Liver (tissue), 10 donors: ENCODE measurements at places on chromosomes 7 and 10.

- DNase-seq = no peak
These were observed 113.6 kb downstream of the LSMEM1 start for GRCh38 chr7:112594397-112594796.

- DNase-seq = no peak
These were observed 26.9 kb downstream of the EPDR1 start for GRCh38 chr7:37947138-37947940.

DNA sequence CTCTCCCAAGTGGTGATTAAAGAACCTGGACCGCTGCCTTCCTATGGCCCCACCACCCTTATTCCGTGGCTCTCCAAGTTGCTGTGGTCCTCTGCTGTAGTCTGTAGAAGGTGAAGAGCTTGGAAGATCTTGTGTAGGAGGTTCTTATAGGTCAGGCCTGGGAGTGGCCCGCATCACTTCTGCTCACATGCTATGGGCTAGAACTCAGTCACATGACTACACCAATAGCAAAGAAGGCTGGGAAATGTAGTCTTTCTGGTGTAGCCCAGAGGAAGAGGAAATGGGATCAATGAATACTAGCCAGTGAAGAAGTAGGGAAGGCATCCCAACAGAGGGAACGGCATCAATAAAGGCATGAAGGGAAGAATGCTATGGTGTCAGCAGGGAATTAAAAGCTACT is 41.3 kb upstream of the AOAH start:
- DNase-seq = no peak

GRCh38 chr7:16668049-16668858 is 22.3 kb downstream of the BZW2 start:
- no peak for DNase-seq

- no peak for DNase-seq
These were observed 398.9 kb downstream of the ADRA2A start for GRCh38 chr10:111475720-111476119.

DNA sequence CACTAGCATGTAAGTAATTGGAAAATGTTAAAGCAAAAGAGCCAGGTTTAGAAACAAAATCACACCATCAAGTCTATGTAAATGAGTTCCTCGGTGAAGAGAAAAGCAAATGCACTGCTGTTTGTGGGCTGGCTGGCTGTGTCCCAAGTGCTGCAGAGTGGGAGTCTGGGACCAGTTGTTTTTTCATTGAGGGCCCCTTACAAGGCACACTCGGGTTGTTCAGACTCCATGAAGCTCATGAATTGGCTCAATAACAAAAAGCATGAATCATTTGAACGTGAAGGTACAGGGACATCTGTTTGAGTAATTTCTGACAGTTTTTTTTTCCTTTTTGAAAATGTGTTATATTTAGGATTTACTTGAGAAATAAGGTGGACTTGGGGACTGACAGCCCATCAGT is 28.0 kb downstream of the GRK5 start:
- no peak for DNase-seq

DNA sequence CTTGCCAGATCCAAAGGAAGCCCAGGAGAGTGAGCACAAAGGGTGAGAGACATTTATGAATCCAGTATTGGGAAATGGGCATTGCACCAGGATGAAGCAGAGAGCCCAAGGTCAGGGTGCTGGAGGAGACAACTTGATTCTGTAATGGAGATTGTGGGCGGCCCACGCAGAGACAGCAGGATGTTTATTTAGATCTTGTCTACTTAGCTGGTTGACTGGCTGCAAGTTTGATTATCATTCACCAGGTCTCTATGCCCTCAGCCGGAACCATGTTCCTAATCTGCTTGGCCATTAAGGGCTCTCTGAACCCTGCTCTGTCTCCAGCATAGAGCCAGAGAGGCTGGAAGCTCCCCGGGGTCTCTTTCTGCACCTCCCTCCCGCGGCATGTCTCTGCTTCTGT is 188.7 kb downstream of the PLXNA4 start:
- no peak for DNase-seq

DNA sequence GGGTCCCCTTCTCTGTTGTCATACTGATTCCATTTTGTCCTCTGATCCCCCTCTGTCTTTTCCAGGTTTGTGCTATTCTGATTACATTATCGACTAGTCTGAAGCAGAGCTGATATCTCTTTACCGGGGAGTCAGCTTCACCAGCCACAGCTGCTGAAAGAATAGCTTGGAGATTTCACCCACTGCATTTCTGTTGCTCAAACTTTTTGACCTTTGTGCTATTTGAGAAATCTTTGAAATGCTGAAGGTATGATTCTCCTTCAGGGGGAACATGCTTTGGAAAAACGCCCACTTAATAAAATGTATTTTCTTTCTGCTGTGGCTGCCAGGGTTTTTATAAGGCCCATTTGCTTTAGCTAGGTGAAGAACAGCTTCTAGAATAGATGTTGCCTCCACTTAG is 197.8 kb upstream of the TCF7L2 start:
- DNase-seq = no peak

DNA sequence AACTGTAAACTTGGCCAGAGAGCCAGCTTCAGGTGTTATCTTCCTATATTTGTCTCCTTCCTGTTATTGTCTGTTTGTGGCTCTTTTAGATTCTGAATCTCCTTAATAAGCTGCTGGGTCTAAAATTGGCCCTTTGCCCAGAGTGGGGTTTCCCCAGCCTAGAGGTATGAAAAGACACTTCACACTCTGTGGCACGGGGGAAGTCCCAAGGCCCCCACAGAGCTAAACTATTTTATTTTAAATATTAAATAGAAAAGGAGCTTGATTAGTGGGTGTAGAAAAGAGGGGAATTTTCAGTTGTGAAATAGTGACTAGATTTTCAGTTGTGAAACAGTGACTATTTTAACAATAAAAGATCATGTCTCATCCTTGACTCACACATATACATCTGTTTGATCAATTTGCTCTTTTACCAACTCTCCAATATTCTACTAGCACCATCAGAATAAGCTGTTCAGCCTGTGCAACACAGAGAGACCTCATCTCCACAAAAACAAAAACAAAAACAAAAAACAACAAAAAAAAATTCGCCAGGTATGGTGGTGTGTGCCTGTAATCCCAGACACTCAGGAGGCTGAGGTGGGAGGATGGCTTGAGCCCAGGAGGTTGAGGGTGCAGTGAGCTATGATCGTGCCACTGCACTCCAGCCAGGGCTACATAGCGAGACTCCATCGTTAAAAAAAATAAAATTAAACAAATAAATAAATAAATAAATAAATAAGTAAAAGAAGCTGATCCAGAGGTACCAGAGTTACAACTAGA is 24.9 kb upstream of the ADO start:
- no peak for DNase-seq

GRCh38 chr7:130560972-130561371 is 69.1 kb downstream of the MEST start:
- no peak for DNase-seq

GRCh38 chr10:101845893-101846292 is 2.3 kb upstream of the KCNIP2 start:
- DNase-seq = no peak

DNA sequence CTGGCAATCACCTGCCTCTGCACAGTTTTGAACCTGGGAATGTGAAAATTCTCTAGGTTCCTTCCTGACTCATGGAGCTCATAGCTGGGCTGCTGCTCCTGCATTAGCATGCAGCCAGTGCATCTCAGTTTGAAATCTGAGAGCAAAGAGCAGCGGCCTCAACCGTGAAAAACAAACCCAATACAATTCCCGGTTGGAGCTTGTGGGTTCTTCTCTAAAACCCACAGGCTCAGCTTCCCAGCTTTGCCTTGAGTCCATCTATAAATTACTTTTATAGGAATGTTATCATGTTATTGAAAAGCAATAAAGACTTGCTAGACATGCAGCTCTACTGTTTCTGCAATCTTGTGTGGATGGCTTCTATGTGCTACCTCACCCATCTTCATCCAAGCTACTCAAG is 191.7 kb downstream of the CXCL12 start:
- DNase-seq = no peak

- no peak for DNase-seq
These were observed 31.4 kb downstream of the TCERG1L start for GRCh38 chr10:131280101-131280500.

DNA sequence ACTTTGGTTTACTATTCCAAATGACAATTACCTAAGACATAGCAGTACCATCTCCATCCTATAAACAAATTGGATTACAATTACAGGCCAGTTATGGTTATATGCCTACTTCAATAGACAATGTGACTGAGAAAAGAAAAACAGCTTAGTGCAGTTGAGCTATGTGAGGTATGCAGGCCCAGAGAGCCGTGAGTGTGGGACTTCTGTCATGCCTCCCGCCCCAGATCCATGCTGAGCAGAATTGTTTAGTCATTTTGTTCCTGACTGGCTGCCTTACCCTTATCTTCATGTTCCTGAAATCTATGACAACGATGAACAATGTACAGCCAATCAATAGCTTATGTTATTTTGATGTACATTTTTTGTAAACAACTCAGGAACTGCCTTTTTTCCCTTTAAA is 21.7 kb downstream of the LARP4B start:
- DNase-seq = no peak

GRCh38 chr7:33107136-33108066 is 1.8 kb downstream of the RP9 start:
- no peak for DNase-seq

GRCh38 chr10:68796605-68797004 is 30.7 kb upstream of the STOX1 start:
- no peak for DNase-seq

GRCh38 chr10:119412244-119413092 is 130.1 kb downstream of the RGS10 start:
- no peak for DNase-seq

DNA sequence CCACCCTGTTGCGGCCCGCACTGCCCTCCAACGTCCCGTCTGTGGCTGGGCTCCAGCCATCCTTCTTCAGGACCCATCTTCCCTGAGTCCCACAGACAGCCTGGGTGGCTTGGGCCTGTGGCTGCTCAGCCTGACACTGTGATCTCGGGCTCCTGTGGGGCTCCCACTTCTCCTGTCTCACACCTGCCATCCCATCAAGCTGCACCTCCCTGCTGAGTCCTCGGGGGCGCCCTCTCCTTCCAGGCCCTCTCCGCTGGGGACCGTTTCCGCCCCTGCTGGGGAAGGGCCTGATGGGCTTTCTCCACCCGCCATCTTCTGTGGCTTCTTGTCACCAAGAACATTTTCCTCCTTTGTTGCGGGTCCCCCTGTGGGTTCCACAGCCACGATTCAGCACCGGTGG is 173.8 kb upstream of the PPP2R2D start:
- DNase-seq = peak; percentile 27

GRCh38 chr7:5481241-5482019 is 57.8 kb upstream of the TNRC18 start:
- DNase-seq = no peak

- DNase-seq = no peak
These were observed 51.0 kb downstream of the SKAP2 start for GRCh38 chr7:26813432-26813831.

GRCh38 chr7:87926581-87927461 is 7.2 kb upstream of the ADAM22 start:
- no peak for DNase-seq

- DNase-seq = no peak
These were observed 8.4 kb upstream of the SNX13 start for GRCh38 chr7:17948526-17949238.

DNA sequence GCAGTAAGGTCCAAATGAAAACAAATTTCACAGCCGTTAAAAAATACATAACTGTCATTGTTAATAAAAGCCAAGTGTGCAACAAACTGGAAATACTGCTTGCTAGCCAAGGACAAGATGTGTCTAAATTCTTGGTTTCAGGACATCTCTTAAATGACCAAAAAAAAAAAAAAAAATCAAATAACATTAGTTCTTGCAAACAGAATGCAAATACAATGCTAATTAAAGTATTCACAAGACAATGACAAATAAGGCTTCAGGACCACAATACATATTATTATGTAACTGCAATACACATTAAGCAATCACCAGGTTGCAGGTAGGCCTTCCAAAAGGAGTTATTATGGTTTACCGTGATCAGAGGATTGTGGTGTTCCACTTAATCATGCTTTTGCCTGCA is 3.6 kb downstream of the ARHGAP21 start:
- no peak for DNase-seq

DNA sequence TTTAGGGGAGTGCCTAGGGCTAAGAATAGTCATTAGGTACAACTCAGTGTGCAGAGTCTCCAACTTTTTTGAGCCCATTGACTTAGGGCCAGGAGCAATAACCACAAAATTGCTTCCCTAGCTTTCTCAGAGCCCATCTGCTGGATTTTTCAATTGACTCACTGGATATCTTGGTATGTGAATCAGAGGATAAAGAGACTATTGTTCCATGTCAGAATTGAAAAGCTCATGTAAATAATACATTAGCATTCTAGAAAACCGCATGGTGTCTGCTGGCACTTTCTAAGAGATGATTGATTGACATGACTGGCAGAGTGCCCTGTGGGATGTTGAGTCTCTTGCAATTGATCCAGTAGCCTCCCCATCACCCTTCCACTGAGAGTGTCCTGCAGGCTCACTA is 246.2 kb downstream of the CCDC7 start:
- no peak for DNase-seq

DNA sequence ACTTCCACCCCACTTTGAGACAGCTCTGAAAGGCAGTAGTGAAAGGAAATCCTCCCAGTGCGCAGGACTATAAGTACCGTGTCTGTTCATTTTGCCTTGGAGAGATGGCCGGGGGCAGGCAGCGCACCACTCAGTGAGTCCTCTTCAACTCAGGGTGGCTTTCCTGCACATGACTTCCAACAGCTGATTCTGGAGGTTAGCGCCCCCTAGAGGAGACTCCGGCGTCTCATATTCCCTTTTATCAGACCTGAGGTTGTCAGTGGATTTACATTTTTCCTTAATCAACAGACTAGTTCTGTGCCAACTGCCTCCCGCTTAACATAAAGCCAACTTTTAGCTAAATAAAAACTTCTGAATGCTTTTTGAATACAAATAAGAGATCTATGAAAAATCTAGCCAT is 101.0 kb downstream of the HERPUD2 start:
- peak; percentile 46 for DNase-seq

DNA sequence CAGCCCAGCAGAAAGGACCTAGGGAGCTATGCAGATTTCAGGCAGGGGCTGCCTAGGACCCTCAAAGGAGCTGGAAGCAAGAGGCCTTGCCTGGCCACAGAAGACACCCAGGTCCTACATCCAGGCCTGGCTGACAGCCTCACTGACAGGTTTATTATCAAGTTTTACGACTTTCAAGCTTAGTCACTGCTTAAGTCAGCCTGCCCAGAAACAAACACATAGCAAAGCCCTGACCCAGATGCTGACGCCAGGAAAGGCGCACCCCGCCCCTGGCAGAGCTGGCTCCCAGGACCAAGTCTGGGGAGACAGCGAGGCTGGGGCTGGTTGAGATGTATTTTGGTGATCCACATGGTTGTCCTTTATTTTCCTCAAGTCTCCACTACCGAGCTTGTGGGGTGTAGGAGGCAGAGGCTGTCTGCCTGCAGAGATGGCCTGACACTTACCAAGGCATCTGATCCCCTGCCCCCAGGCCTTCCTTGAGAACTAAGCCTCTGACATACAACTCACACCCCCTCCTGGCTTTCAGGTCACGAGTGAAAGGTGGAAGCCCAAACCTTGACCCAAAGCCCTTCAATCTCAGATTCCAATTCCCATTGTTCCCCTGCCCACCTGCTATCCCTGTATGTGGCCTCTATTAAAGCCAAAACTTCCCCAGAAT is 80.7 kb upstream of the EMX2 start:
- DNase-seq = no peak

- no peak for DNase-seq
These were observed 45.7 kb upstream of the GJD4 start for GRCh38 chr10:35559416-35559815.
